Stimulated activated CD4-positive, alpha-beta T cell treated with anti-CD3 and anti-CD28 coated beads, Interleukin-2, amount 100 ng/mL, for 4 hours (primary cell): ENCODE measurements at places on chromosomes 11 and 22.

GRCh38 chr11:133049244-133050019 is 482.9 kb downstream of the OPCML start:
- DNase-seq: no peak

GRCh38 chr11:44171518-44171917 is 76.0 kb downstream of the EXT2 start:
- no peak for DNase-seq

DNA sequence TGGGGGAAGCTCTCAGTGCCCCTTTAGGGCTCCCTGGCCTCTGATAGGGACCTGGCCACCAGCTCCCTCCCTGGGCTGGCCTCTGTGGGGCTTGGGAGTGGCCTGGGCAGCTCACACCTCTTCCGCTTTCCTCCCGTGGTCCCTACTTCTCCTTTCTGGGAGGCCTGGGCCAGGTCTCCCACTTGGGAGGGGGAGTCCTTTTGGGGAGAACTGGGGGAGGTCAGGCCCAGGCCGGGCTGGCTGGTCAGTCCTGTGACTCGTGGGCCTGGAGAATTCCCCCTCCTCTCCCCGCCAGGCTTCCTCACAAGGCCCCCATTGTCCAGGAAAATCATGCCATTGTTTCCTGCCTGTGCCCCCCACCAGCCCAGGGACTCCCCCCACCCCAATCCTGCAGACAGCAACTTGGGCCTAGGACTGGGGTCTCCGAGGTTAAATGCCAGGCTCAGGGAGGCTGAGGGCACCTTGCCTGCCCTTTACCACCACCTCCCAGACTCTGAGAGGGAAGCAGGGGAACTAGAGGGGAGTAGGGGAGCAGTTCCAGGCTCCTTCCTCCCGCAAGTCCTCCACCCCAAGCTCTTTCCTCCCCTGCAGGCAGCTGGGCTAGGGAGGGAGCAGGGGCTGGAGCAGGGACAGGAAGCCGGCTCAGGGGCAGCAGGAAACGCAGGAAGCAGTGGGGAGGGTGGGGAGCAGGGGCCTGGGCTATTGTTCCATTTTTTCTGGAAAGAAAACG is 2.8 kb downstream of the MAP3K11 start:
- DNase-seq: no peak

DNA sequence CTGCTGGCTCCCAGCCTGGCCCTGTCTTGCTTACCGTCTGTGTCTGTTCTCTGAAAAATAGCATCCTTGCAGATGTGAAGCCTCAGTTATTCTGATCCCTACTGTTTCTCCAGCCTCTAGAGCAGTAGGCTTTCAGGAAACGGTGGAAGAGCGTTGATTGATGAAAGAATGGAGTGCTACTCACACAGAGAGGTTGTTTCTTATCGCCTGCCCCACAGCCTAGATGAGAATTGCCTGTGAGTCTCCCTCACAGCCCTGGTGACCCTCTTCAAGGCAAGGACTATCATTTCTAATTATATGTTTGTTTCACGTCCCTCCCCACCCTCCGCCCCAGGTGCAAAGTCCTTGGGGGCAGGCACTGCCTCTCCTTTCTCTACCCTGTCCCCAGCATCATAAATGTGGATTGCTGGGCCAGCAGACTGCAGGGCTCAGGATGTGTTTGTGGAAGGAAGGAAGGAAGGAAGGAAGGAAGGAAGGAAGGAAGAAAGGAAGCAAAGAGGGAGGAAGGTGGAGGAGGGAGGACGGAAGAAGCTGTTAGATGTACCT is 575.3 kb upstream of the B3GAT1 start:
- no peak for DNase-seq

- DNase-seq: no peak
Measured at GRCh38 chr11:61545341-61545740, 35.5 kb downstream of the SYT7 start.

DNA sequence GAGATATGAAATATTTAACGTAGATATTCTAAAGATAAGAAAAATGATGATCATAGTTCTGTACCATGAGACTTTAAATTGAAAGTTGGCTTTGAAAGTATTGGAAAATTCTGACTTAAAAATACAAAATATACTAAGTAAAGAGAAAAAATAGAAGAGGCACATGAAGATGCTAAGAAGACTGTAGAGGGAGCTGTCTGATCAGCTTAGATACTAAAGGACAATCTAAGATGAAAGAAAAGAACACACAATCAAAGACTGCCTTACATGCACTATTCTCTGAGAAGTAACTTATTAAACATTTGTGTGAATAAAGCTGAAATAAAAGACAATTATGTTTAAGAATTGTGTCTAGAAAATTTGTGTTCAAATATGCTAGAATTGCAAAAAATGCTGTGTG is 55.1 kb downstream of the RBMXL2 start:
- DNase-seq: no peak

DNA sequence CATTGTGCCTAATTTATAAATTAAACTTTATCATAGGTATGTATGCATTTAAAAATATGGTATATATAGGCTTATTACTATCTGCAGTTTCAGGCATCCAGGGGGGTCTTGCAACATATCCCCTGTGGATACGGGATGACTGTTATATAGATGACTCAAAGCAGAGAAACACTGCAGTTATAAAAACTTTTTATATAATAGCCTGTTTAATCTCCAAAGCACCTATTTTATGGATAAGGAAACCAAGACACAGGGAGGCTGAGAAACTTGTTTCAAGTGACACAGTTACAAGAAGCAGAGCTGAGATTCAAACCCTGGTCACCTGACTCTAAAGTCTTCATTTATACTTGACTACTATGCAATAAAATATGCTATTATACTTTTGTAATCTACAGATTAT is 897.7 kb downstream of the KCNA4 start:
- no peak for DNase-seq
